Naive thymus-derived CD8-positive, alpha-beta T cell (primary cell): ENCODE measurements at places on chromosomes 7 and 10. TPM values are rescaled to one million over a fixed set of nuclear protein-coding genes. Genes with fewer than 3 reads are reported as not detected.

DNA sequence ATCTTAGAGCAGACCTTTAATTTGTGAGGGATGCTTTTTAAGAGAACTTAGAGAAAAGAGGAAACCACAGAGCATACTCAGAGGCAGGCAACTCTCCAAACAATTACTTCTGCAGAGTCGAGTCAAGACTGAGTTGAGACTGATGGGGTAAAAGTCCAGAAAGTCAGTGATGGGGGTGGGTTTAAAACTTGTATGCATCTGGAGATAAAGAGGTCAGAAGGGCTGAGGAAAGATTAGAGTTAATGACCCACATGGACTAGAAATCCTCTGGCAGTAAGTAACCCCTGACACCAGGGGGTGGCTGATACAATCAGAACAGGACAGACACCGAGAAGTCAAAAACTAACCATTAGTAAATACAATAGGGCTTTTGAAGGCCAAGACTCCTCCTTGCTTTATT lies 42.4 kb upstream of the SEPTIN7 start:
- H3K27ac ChIP-seq = no peak overlapping the region
- no peaks in the 10 kb centered on the region for H3K27me3 ChIP-seq
- no peak for DNase-seq
- no peak overlapping the region for H3K4me3 ChIP-seq

DNA sequence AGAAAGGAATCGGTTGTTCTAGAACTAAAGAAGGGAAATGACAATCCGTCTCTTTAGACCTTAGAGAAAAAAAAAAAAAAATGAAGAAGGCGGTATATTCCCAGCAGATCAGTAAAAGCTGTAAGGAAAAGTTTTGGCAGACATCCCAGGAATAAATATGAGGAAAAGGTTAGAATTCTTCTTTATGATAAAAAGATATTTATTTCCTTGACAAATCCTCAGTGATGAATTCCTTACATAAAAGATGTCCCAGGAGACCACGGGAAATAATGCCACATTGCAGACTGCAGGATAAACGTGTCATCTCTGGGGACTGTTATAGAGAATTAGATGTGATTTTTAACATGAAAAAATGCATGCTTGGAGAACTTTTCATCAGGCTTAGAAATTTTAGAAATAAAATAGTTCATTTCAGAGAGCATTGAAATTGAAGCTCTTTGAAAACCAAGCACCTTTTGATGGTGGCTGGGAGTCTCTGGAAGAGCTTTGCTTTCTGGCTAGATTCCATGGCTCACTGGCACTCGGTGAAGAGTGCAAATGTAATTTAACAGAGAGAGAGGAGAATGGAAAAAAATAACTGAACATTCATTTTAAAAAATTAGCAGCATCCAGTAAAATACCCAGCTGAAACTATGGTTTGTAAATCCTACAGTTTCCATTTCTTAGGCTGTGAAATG lies 98.2 kb downstream of the PRPF18 start:
- H3K27me3 ChIP-seq = peaks cover 14% of the 10 kb centered on the region
- H3K36me3 ChIP-seq = no peaks in the 10 kb centered on the region
- no peaks in the 10 kb centered on the region for H3K4me1 ChIP-seq
- H3K4me3 ChIP-seq = no peak overlapping the region
- DNase-seq = no peak

DNA sequence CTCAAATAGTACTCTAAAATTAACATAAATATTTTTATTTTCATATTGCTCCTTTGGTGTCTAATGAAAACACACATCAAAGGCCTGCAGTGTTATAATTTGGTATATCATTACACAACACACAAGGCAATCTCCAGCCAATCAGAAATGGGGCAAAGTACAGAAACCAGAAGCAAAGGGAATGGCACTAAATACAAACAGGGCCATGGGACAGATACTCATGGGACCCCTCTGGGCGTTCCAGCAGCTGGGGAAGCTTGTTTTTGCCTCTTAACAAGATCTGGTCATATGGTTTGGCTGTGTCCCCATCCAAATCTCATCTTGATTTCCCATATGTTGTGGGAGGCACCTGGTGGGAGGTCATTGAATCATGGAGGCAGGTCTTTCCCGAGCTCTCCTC lies 551.8 kb upstream of the NRP1 start:
- peaks cover 2% of the 10 kb centered on the region for H3K27me3 ChIP-seq
- no peak for DNase-seq
- H3K4me1 ChIP-seq = no peaks in the 10 kb centered on the region
- no peaks in the 10 kb centered on the region for H3K36me3 ChIP-seq
- H3K27ac ChIP-seq = no peak overlapping the region

GRCh38 chr10:11861811-11862428 lies 38.8 kb downstream of the PROSER2 start:
- H3K4me3 ChIP-seq = no peak overlapping the region
- DNase-seq = no peak
- no peaks in the 10 kb centered on the region for H3K27me3 ChIP-seq

GRCh38 chr10:56973766-56974165 lies 612.7 kb upstream of the ZWINT start:
- no peak overlapping the region for H3K27ac ChIP-seq
- H3K4me1 ChIP-seq = no peaks in the 10 kb centered on the region
- no peaks in the 10 kb centered on the region for H3K27me3 ChIP-seq
- DNase-seq = no peak
- H3K36me3 ChIP-seq = no peaks in the 10 kb centered on the region

DNA sequence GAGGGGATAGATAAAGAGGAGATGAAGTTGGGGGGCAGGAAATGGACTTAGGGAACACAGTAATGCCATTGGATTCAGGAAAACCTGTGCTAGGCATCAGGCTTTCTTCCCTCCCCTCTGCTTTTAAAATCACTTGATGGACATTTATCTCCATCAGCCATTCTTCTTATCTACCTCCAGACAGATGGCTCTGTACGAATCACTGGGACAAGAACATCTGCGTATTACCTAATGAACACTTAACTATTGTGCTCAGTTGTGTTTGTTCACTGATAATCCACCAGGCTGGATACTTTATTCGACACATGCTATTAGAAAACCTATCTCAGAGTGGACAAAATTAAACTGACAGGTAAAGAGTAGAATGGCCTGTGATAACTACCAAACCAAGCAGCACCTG lies 40.0 kb downstream of the TNKS2 start:
- H3K4me1 ChIP-seq = no peaks in the 10 kb centered on the region
- DNase-seq = no peak
- H3K27ac ChIP-seq = no peak overlapping the region
- no peak overlapping the region for H3K4me3 ChIP-seq
- H3K27me3 ChIP-seq = no peaks in the 10 kb centered on the region
- H3K36me3 ChIP-seq = peaks cover 88% of the 10 kb centered on the region

GRCh38 chr7:157740251-157740798 lies 403.5 kb downstream of the DNAJB6 start:
- no peak for DNase-seq
- peaks cover 26% of the 10 kb centered on the region for H3K27me3 ChIP-seq
- H3K4me3 ChIP-seq = no peak overlapping the region
- no peak overlapping the region for H3K27ac ChIP-seq
- H3K4me1 ChIP-seq = no peaks in the 10 kb centered on the region
- no peaks in the 10 kb centered on the region for H3K36me3 ChIP-seq

- H3K4me3 ChIP-seq = no peak overlapping the region
- no peaks in the 10 kb centered on the region for H3K36me3 ChIP-seq
- no peaks in the 10 kb centered on the region for H3K4me1 ChIP-seq
- peaks cover 4% of the 10 kb centered on the region for H3K27me3 ChIP-seq
These were observed 101.2 kb downstream of the PARD3 start for GRCh38 chr10:34713875-34714274.

DNA sequence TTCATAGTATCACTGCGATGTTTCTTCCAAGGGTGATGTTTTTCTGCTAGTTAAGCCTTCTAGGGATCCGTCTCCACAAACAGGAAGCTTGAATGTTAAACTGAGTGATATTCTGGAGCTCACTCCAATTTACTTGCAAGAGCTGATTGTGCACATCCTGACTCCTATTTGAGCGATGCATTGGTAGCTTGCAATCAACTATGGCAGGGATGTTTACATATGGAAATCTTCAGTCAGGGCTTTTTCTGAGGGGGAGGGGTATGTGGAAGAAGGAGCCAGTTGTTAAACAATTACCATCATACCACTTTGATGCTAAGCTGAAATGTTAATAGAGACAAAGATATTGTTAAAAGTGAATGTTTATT lies 43.2 kb upstream of the NXPH1 start:
- H3K27me3 ChIP-seq = peaks cover 13% of the 10 kb centered on the region
- H3K4me3 ChIP-seq = no peak overlapping the region
- H3K36me3 ChIP-seq = no peaks in the 10 kb centered on the region
- no peak for DNase-seq
- no peaks in the 10 kb centered on the region for H3K4me1 ChIP-seq
- H3K27ac ChIP-seq = no peak overlapping the region

GRCh38 chr10:15585303-15585715 lies 134.4 kb downstream of the ITGA8 start:
- H3K36me3 ChIP-seq = no peaks in the 10 kb centered on the region
- no peak overlapping the region for H3K4me3 ChIP-seq
- H3K27ac ChIP-seq = no peak overlapping the region
- DNase-seq = no peak
- H3K27me3 ChIP-seq = peaks cover 5% of the 10 kb centered on the region

GRCh38 chr10:35074266-35074665 lies 15.9 kb downstream of the CUL2 start:
- H3K4me3 ChIP-seq = no peak overlapping the region
- H3K36me3 ChIP-seq = peaks cover 5% of the 10 kb centered on the region
- peaks cover 40% of the 10 kb centered on the region for H3K4me1 ChIP-seq
- DNase-seq = no peak
- H3K27me3 ChIP-seq = no peaks in the 10 kb centered on the region

DNA sequence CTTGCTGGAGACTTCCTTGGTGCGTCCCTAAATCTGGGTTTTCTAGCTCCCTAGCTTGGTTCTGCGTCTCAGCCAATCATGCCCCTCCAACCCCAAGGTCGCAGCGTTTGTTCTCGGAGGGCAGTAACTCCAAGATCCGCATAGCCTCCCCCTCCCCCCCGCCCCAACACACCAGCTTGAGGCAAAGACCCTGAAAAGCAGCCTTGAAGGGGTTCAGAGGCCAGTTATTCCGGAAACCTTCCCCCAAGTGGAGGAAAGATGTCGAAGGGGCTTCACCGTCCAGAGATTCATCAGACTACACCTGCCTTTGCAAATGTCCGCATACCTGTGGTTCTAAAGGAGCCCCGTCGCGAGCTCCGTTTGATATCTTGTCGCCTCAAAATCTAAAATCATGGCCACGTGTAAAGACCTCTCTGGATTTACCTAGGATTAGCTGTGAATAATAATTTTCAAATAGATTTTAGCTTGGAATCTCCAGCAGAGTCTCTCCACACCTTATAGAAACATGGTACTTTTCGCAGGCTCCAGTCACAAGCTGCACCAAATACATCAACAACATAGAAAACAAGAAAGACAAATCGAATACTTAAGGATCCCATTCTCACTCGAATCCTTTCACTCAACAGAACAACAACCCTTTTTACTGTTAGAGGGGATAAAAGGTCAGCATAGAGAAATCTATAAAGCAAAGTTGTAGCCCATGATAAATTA lies 7.9 kb downstream of the DLX6 start:
- no peak overlapping the region for H3K27ac ChIP-seq
- H3K27me3 ChIP-seq = peaks cover 92% of the 10 kb centered on the region
- DNase-seq = no peak
- H3K4me1 ChIP-seq = peaks cover 17% of the 10 kb centered on the region
- peaks cover 8% of the 10 kb centered on the region for H3K36me3 ChIP-seq

- H3K4me3 ChIP-seq = peak overlapping the region; percentile 17
- H3K36me3 ChIP-seq = no peaks in the 10 kb centered on the region
- H3K27ac ChIP-seq = no peak overlapping the region
- peak; percentile 78 for DNase-seq
These were observed 29.8 kb downstream of the PLAU start for GRCh38 chr10:73940634-73941221.

- H3K27me3 ChIP-seq = peaks cover 10% of the 10 kb centered on the region
- no peak for DNase-seq
- H3K4me1 ChIP-seq = peaks cover 10% of the 10 kb centered on the region
- no peak overlapping the region for H3K4me3 ChIP-seq
These were observed 11.2 kb upstream of the OPALIN start for GRCh38 chr10:96369890-96370583.

GRCh38 chr7:133536450-133536849 lies 283.6 kb downstream of the EXOC4 start:
- H3K27ac ChIP-seq = no peak overlapping the region
- H3K4me1 ChIP-seq = peaks cover 12% of the 10 kb centered on the region
- no peak for DNase-seq
- H3K27me3 ChIP-seq = no peaks in the 10 kb centered on the region

The TBXAS1 gene
- total RNA-seq = 1.6 TPM

The CYP2C9 gene
- not detected for total RNA-seq

The MMD2 gene
- total RNA-seq = not detected

The DPYSL4 gene
- total RNA-seq = 1.2 TPM

The CHAT gene
- not detected for total RNA-seq

The C10orf67 gene
- 0.16 TPM for total RNA-seq

The BLVRA gene
- total RNA-seq = 13.5 TPM
